ENCODE measurements at places on chromosomes 3 and 15.

- peak; percentile 34 for DNase-seq
Measured at GRCh38 chr3:172094621-172095557, 55.5 kb downstream of the FNDC3B start.

GRCh38 chr3:32283304-32283703 lies 44.8 kb downstream of the CMTM8 start:
- peak; percentile 22 for DNase-seq

DNA sequence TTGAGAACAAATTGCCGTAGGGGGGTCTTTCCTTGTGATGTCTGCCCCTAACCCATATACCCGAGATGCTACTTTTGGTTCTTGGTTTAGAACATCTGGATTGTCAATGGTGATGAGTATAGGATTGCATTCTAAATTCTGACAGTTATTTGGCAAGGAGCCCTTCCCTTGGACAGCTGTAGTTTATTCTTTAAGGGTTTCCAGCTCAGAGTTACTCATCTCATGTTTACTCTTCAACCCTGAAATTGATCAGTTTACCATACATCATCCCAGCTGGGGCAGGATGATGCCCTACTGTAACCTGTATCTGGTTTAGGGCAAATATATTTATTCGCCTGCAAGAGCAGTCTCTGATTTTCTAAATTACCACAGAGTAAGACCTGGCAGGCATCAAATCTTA lies 85.7 kb upstream of the XCR1 start:
- no peak for DNase-seq

DNA sequence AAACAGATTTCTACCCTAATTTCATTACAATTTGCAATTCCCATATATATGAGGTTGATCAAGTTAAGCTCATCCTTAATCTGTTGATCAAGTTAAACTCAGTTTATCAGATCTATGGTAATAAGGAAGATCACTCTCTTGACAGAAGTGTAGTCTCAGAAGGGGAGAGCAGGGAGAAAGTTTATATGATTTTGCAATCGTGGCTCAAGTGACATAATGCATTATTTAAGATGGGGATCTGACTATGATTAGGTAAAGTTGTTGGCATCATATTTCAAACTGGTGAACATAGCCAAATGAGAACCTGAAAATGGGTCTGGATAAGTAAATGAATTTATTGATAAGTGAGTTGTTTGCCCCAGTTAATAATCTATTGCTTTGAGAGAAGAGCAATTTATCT lies 995.3 kb downstream of the OTOL1 start:
- DNase-seq = no peak

- peak; percentile 73 for DNase-seq
Measured at GRCh38 chr3:43512754-43513404, 108.9 kb downstream of the ANO10 start.

GRCh38 chr3:197186887-197187588 lies 111.4 kb downstream of the DLG1 start:
- peak; percentile 20 for DNase-seq

- no peak for DNase-seq
Measured at GRCh38 chr3:37591116-37591781, 270.4 kb upstream of the CTDSPL start.

DNA sequence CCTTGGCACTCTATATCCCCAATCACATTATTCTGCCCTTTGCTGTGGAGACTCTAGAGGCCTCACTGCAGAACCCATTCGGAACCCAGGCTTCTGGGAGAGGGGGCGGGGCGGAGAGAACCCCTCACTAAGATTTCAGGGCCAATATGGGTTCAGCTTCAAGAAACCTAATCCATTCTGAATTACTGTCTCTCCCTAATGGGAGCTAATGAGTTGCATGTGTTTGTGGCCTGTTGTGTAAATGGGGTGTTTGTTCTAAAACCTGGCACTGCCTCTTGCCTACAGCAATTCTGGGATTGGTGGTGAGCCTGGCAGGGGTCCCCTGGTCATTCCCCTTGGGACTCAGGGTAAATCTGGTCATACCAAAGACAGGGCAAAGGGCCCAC lies 605 bp upstream of the RASL12 start:
- no peak for DNase-seq

DNA sequence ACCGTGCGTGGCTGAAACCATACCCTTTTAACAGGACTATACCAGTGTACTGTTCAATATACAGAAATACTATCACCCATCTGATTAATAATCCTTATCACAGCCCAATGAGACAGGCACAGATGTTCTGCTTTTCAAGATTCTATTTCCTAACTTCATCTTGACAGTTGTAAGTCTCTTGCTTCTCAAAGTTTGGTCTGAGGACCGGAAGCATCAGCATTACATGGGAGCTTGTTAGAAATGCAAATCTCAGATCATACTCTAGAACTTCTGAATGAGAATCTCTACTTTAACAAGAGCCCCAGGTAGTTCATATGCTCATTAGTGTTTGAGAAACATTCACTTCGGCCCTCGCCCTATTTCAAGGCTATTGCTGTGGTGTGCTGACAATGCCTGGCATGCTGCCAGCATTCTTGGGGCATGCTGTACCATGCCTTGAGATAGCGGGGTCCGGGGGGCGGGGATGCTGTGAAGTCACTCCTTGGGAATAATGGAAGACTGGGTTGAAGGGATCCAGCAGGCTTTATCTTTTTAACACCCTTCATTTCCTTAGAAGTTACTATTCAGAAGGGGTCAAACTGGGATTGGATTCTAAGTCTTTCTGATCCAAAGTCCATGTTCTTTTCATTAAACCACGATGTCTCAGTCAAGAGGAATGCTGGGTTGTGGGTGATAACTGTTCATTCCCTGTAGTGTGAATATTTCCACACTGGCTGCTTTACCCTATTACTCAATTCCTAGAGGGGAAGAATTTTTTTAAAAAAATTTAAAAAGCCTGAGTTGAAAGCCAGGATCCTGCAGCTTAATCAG lies 194.7 kb downstream of the LPP start:
- DNase-seq = peak; percentile 92

DNA sequence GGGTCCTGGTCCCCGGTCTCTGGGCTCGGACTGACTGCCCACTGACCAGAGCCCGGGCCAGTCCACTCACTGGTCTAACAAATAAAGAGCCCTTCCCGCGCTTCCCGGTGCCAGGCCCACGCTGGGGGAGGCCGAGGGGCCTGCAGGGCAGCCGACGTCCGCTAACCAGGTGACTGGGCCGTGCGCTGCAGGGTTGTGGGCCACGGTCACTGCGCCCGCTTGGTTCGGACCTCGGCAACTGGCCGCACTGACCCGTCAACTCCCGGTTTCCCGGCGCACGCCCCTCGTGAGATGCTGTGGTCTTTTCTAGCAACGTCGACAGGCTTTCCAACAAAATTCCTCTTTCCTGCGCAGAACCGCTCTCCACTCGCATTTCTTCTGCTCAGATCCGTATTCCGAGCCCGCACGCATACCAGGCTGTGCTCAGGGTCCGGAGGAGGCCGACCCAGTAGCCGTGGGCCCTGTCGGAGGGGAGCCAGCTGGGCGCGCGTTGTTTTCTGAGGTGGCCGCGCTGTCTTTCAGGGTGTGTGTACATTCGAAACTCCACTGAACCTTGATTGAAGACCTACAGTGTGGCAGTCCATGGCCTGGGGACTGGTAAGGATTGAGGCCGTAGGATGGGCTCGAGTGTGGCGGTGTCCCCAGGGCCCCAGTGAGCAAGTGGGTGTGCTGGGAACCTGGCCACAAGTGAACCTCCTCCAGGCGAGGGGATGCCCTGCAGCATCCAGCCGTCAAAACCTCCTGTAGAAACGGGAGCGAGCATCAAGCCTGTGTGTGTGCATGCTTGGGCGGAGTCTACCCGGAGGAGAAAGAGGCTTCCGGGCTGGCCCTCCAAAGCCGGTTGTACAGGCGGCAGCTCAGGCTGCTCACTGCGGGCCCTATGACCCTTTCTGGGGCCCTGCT lies 875 bp upstream of the NT5DC2 start:
- DNase-seq = no peak

GRCh38 chr3:117408811-117409210 lies 699.2 kb downstream of the TUSC7 start:
- DNase-seq = no peak

- DNase-seq = no peak
Measured at GRCh38 chr15:72920551-72920950, 131.7 kb upstream of the NEO1 start.

- DNase-seq = peak; percentile 41
Measured at GRCh38 chr15:89496155-89497098, at the start of gene RHCG. Gene RHCG, minus strand, starts transcription at chr15:89496583. Its CDS starts 39 bp downstream, at chr15:89496544.

DNA sequence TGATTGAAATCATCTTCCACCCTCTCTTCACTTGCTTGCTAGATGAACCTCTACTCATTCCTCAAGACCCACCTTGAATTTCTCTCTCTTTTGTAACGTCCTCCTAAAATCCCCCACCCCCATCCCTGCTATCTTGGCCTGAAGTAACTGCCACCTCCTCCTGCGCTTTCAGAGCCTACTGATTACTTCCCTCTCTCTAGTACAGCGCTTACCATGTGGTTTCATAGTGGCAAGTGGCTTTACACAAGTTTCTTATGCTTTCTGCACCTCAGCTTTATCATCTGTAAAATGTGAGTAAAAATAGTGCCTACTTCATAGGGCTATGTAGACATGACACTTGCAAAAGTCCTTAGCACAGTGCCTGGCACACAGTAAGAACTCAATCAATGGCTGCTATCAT lies 28.7 kb upstream of the DAZL start:
- DNase-seq = no peak

GRCh38 chr15:31325595-31326155 lies 960 bp upstream of the KLF13 start:
- DNase-seq = no peak

- DNase-seq = peak; percentile 10
Measured at GRCh38 chr3:136473716-136474326, 223.7 kb downstream of the PCCB start.

DNA sequence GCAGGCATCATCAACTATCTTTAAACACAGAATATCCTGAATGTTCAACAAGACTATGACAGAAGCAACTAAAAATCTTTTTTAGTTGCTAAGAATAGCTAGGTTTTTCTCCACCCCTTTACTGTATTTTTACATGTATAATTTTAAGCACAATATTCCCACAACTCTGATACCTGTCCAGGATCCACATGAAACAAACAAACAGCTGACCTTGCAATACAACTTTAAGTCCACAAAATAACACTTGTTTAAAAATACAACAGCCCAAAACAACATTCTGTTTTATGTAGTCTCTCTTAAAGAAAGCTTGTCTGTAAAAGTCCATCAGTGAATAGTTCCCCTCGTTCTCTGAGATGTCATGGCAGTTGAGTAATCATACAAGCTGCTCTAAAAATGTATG lies 41.1 kb downstream of the IFT57 start:
- DNase-seq = no peak

- no peak for DNase-seq
Measured at GRCh38 chr3:50450209-50450921, 53.1 kb downstream of the CACNA2D2 start.

- DNase-seq = no peak
Measured at GRCh38 chr3:143352850-143353550, 233.4 kb downstream of the CHST2 start.

- DNase-seq = no peak
Measured at GRCh38 chr15:68933001-68933400, 2.7 kb downstream of the SPESP1 start.

DNA sequence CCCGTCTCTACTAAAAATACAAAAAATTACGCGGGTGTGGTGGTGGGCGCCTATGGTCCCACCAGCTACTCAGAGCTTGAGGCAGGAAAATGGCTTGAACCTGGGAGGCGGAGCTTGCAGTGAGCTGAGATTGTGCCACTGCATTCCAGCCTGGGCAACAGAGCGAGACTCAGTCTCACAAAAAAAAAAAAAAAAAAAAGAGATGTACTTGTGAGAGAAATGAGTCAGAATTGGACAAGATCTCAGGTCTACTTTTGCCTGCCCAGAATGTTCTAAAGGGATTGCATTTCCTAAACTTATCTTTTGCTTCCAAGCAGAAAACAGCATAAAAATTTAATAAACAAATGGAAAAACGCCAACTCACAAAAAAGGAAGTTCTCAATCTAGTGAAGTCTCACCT lies 167.5 kb downstream of the NR2F2 start:
- no peak for DNase-seq

- DNase-seq = no peak
Measured at GRCh38 chr3:81393251-81393650, 368.2 kb downstream of the GBE1 start.

DNA sequence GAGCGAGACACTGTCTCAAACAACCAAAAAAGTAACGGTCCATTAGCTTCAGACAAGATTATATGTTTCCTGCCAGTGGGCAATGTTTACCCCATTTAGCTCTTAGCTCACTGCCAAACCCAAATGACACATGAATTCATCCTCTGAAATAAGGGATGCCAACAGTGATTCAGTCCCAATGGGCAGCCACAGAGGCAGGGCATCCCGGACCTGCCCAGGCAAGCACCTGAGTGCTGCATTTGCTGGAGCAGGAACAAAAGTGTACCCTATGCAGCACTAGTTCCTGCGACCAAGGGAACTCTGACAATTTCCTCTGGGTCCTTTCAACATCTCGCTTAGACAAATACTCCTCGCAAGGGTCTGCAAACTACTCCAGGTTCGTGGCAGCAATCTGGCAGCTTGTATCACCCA lies 8.0 kb downstream of the IP6K2 start:
- no peak for DNase-seq

DNA sequence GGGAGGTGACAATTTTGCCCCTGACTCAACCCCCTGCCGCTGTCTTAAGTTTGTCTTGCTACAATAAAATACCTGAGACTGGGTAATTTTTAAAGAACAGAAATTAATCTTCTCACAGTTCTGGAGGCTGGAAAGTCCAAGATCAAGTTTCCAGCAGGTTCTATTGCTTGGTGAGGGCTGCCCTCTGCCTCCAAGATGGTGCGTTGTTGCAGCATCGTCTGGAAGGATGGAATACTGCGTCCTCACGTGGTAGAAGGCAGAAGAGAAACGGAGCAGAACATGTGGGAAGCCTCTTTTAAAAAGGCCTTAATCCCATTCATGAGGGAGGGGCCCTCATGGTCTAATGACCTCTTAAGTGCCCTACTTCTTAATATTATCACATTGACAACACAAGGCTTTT lies 87.3 kb upstream of the SNTN start:
- DNase-seq = no peak

- no peak for DNase-seq
Measured at GRCh38 chr3:12871404-12871983, 30.1 kb upstream of the RPL32 start.

- no peak for DNase-seq
Measured at GRCh38 chr3:184233127-184233843, 3.9 kb downstream of the VWA5B2 start.

DNA sequence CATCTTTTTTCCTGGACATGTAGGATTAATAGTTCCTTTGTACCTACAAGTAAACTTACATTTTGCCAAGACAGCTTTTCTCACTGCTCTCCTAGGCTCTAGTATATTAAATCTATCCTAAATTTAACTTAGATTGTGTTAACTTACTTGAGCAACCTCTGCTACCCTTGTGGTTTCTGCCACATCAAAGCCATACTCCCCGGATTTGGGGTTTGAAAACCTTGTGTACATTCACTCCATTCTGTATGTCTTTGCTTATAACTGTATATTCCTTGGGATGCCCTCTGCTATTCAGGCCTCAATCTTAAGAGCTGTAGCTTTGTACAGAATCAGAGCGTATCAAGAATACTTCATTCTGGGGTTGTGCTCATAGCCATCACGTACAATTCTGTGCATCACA lies 60.4 kb downstream of the ARIH1 start:
- DNase-seq = no peak
